Kidney tubule cell (primary cell): ENCODE measurements at places on chromosomes 2 and 18.

DNA sequence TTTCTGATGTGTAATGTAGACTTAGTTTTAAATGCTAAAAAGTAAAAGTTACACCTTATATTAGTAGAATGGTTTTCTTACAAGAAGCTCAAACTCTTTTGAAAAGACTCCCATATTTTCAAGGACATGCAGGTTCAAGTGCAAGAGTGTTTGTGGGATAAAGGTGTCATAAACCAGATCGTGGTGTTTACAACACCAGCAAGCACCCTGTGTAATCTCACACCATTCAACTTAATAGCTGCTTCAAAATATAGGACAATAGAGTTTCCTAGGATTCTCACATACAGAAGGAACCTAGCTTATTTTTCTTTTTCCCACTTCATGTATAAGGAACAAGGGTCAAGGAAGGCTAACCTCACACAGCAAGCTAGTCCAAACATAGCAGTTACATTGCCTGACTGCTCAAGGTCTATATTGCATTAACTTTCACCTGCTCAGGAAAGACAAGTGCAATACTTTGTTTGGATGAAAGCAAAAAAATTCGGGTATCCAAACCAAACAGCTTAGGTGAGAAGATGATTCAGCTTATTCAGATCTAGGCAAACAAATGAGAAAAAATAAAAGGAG, 172.3 kb downstream of the IKZF2 start:
- no peak for DNase-seq

DNA sequence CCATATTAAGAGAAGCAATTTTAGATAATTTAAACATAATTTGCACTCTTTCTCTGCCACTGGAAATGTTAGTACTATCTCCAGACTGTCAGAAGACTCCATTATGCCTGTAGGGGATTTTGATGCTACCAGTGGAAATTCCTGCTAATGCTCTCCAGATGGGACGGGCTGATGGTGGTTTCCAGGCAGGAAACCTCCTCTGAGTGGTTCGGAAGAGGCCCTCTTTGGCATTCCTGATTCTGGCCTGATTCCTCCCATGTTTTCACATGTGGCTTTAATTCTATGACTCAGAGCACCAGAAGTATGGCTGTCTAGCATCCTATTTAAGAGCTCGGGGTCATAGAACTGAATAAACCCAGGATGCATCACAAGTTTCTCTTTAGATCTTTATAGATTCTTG, 70.9 kb upstream of the ST6GAL2 start:
- DNase-seq: no peak

- peak; percentile 81 for DNase-seq
Measured at GRCh38 chr18:11688972-11689668, at the start of gene GNAL. Gene GNAL, plus strand, starts transcription at chr18:11689264. Its CDS starts 300 bp downstream, at chr18:11689564.

GRCh38 chr2:86249579-86250391, 50.5 kb downstream of the MRPL35 start:
- DNase-seq: peak; percentile 79

DNA sequence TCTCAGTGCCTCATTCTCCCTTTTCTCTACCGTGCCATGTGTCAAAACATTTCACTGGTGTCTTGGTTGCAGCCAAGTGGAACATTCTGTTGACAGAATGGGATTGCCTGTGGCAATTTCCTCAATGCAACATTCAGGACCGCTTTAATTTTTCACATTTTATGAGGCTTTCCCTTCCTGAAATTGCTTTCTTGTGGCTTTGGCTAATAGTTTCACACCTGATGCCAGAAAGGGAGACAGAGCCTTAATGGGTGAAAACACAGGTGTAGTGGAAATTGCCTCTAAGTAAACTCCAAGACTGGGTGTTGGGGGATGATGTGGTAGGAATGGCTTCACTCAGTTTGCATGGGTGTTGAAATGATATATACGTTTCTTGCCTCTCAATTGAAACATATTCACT, 278.3 kb downstream of the TSN start:
- no peak for DNase-seq

GRCh38 chr2:176744146-176744545, 468.4 kb upstream of the HNRNPA3 start:
- DNase-seq: no peak

- DNase-seq: no peak
Measured at GRCh38 chr2:224951723-224952481, 90.4 kb downstream of the DOCK10 start.

DNA sequence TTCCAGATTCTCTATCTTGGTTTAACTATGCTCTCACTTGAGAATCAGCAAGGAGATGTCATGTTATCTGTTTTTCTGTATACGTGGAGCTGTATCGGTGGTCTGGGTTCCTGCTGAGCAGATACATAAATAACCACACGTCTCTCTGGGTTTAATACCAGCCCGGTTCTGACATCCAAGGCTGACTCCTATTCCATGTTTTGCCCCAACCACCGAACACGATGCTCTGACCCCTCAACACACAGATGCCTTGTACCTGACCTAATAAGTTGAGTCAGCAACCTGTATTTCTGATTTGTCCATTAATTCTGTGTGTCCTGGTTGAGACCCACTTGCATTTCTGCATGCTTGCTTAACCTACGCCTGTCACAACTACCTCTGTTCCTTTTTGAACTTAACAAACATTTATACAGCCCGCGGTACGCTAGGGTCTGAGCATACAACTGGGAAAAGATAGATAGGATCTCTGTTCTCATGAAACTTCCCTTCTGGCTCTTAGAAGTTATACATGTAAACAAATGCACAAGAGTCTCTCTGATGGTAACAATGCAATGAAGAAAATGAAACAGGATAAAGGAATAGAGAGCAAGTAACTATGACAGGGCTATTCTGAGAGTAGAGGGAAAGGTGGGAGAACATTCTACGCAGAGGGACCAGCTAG, 480.4 kb downstream of the PARD3B start:
- no peak for DNase-seq

DNA sequence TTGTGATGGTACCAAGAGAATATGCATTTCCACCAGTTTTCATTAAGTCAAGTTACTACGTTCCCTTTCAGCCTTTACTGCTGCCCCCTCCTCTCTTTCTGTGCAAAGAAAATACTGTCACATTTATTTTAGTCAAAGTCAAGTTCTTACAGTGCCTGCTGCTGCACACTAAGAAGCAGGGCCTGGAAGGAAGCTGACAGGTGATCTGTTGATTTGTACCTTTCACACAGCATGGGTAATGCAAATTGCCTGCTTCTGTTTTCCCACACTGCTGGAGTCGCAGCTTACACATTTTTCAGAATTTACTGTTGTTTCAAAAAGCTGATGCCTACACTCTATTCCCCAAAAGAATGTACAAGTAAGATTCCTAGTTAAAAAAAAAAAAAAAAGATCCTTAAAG, 48.7 kb upstream of the CD226 start:
- no peak for DNase-seq

DNA sequence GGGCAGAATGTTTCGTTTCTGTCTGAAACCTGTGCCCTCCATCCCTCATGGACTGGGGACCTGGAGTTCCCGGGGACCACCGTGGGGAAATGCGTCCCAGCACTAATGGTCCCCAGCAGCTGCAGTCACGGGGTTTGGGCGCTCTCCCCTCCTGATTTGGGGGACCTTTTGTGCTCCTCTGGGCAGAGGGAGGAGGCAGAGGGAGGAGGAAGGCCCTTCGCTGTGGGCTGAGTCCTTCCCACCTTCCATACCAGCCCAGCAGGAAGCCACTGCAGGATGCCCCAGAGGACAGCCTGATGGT, 3.2 kb downstream of the GPR35 start:
- DNase-seq: no peak

GRCh38 chr2:172863341-172863740, 127.7 kb downstream of the RAPGEF4 start:
- no peak for DNase-seq

DNA sequence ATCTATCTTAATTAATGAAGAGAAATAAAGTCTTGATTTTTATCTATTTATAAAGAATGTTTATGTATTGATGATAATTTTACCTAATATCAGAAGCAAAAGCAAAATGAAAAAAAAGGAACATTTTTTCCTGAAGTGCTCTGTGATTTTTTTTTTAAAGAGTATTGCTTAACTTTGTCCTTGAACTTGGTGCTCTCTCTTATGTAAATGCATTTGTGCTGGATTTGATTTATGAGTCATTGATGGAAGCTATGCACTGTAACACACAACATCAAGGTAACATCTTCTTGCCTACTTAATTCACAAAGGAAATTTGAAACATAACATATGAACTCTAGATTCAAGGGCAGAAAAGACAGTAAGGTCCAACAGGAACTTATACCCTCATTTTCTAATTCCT, 312.9 kb upstream of the CDH19 start:
- DNase-seq: no peak

DNA sequence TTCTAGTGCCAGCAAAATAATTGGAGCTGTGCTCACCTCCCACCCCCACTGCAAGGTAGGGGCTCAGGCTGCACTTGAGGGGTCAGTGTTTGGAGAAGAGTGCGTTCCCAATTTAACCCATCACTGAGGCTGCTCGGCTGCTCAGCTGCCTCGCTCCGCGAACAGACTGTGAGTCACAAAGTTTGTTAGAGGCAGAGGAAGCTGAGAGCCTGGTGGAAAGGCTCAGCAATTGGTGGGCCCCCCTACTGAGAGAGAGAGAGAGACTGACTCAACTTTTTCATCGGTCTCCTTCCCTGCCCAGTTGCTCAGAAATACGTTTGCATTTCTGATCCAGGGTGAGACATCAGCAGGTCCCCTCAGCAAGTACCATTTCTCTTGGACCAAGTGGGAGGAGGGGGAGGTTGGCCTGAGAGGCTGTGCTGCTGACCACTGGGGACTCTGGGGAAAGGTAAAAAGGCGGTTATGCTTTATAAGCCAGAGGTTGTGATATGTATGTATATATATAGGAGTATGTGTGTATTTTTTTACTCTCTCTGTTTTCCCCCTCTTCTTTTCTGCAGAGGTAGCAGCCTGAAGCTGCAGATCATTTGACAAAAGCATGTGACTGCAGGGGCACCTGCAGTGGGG, 1.5 kb downstream of the EFR3B start:
- peak; percentile 89 for DNase-seq

DNA sequence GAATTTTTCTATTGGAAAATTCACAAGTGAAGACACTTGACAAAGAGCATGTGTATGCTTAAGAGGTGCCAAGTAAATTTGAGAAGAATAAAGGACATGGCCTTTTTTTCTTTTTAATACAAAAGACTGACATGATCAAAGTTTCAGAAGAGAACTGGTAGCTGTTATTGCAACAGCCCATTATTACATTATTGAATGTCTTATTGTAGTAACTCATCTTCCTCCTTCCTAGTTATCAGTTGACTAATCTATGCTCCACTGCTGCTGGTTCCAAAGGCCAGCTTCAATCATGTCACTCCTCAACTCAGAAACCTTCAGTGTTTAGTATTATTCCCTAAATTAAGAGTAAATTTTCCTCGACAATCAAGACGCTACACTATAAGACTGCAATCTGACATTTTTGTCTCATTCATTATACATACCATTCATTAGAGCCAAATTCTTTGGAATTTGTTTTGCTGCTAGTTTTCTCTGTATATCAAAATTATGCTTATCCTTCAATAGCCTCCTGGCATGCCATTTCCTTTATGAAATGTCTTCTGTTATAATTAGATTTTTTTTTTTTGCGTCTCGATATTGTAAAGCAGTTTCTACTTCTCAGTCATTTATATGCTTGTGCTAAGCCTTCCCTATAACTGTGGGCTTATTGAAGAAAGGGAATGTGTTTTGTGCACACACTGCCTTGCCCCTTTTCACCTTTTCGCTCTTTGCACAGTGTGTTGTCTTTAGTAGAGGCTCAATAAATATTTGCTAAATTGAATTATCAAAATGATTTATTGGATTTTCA, 27.9 kb downstream of the ITGA4 start:
- no peak for DNase-seq

GRCh38 chr18:54906331-54907185, 52.7 kb downstream of the CCDC68 start:
- no peak for DNase-seq
